ENCODE measurements at places on chromosomes 1 and 21.

- DNase-seq, result no peak
These were observed 5.2 kb upstream of the PIGC start for GRCh38 chr1:172448995-172449584.

DNA sequence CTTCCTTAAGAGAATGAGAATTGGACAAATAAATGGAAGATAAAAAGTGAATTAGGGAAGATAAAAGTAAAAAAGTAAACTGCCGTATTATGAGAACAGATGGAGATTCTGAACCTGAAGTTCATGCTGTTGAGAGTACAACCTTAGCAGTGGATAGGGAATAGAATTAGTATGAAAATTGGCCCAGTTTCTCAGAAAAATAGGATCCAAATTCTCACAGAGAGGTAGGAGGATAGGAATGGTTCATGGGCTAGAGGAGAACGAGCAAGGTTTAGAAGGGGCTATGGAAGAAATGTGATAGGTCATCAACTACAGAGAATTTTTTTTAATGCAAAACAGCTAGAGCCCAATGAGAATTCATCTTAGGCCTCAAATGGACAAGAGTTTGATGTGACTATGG lies 42.3 kb downstream of the COL24A1 start:
- DNase-seq, result no peak

DNA sequence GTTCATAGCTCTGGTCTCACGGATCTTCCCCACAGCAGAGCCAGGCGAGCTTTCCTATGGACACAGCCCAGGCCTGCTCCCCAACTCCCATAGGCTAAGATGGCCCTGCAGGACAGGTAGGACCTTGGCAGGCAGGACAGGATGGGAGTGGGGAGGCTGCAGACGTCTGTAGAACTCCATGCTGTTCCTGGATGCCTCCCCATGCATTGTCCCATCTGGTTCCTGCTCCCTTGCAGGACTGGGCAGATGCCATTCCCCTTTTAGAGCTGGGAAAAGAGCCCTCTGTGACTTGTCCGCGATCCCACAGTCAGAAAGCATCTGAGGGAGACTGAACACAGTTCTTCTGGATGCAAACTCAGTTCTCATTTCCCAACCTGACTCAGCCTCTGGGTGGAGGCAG lies 71.9 kb upstream of the ATP5PO start:
- DNase-seq, result no peak

DNA sequence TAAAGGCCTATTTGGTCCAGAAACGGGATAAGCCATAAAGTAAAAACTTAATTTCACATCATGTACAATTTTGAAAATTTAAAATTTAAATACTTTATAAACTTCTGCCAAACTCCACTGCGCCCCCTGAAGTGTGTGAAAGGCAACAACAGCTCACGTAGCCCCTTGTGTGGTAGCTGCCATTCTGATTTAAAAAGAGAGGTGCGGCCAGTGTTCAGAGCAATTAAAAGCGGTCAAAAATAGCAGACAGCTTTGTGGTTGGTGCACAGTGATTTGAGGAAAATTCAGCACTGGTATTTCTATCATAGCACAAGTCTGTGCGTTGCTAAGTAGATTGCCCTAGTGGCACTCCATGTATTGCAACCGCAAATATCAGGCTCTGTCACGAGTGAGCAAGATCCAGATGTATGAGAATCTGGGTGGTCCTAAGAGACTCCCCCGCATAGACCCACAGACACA lies 122.5 kb downstream of the ATG4C start:
- DNase-seq, result peak; percentile 36

DNA sequence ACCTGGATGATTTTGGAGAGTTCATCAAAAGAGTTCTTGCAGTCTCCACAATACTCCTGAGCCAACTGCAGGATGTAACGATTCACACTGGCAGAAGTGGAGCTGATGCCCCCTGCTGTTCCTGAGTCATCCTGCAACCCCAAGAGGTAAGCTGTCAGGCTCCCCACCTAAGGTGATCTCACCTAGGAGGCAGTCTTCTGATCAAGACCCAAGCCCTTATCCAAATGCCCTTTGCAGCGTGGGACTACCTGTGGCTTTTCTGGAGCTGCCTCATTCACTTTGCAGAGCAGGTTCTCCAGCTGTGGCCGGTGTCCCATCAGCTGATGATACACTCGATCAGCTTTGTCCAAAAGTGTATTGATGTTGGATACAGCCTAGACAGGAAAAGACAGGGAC lies 96.4 kb downstream of the UBR4 start:
- DNase-seq, result no peak

DNA sequence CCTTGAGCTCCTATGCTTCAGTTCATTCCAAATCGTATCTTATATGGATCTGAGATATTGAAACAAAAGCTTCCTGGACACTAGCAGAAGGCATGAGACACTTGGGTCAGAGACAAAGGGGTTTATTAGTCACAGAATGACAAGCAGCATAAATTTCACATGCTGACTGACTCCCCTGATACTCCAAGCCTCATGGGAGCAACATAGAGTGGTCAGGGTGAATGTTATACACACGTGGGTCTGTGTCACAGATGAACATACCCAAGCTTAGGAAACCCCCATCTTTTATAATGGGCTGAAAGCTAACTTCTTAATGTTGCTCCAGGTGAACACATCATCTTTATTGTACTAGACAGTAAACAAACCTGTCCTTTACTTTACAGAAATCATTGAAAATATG lies 599.9 kb upstream of the RGS18 start:
- no peak for DNase-seq

DNA sequence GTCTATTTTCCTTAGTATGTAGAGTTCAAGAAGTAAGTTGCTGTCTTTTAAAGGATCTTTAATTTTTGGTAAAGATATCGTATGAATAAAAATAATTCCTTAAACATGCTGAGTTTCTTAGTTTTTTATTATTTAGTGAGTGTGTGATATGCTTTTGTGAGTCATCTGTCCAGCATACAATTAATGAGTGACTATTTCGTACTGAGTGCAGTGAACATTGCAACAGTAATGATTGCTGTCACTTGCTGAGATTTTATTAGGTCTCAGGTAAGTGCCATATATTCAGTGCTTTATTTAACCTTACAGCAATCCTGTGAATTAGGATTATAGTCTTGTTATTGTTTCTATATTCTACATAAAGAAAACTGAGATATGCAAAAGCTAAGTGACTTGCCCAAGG lies 22.6 kb downstream of the MIGA1 start:
- no peak for DNase-seq

- DNase-seq, result no peak
These were observed 11.0 kb downstream of the CA6 start for GRCh38 chr1:8956461-8957349.

DNA sequence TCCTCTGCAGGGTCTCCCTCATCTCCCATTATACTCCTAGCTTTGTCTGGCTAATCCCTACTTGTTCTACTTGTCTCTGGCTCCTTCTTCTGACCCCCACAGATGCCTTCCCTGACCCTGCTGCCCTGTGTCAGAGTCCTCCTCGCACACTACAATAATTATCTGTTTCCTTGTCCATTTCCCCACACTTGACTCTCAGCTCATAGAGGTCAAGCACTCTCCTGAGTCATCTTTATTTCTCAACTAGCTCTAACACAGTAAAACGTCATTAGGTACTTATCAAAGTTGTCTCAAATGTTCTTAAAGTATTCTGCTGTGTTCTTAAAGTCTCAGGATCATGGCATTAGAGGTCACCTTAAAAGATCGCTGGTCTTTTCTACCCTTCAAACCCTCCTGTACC lies 47.1 kb downstream of the C8A start:
- no peak for DNase-seq

GRCh38 chr1:41622402-41622801 lies 137.9 kb upstream of the EDN2 start:
- no peak for DNase-seq

DNA sequence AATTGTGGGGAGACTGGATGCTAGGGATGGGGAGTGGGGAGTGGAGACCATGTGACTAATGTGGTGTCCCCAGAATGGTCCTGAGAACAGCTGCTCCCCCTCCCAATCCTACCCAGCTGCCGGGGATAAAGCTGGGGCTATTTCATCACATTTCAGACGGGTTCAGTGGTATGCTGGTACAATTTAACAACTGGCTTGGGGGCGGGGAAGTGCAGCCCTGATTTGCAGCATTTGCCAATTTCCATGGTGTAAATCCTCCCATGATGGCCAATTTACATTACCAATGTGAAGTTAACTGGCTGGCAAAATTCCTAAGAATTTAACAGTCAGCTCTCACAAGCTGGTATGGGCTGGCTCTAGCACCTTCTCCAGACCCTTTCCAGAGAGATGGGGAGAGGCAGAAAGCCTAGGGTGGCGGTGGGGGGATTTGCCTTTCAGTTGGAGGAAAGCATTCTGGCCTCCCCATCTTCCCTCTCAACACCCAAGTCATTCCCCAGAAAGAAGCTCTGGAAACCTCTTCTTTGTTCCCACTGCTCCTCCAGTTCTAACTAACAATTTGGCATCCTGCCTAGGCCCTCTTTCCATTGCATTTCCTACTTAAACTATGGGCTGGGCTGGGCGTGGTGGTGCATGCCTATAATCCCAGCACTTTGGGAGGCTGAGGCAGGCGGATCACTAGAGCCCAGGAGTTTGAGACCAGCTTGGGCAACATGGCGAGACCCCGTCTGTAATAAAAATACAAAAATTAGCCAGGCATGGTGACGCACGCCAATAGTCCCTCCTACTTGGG lies 11.3 kb upstream of the ADGRB2 start:
- DNase-seq, result peak; percentile 17

GRCh38 chr21:24456358-24456757 lies 1150.9 kb downstream of the MRPL39 start:
- DNase-seq, result no peak

DNA sequence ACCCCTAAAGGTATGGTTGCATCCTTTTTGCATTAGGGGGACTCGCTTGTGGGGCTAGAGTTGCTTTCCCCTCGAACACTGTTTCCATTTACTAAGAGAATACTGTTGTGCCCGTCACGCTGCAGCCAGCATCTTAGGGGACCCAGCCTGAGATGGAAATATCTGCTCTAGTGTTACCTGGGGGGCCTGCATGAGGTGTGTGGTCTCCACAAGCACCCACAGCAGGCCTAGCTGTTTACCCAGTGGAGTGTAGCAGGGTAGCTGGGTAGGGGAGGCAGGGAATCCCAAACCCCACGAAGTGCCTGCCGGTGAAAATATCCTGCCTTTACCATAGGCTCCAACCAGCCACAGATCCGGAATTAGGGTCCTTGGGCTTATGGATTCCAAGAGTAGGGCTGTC lies 303.6 kb downstream of the PTPRU start:
- DNase-seq, result no peak

GRCh38 chr21:43667191-43667904 lies 8.0 kb downstream of the RRP1B start:
- DNase-seq, result no peak

- DNase-seq, result peak; percentile 39
These were observed 971 bp upstream of the GNG4 start for GRCh38 chr1:235650341-235651169.

GRCh38 chr1:3366126-3367051 lies 88.1 kb upstream of the ARHGEF16 start:
- DNase-seq, result no peak

- DNase-seq, result no peak
These were observed 149.8 kb downstream of the PDE4B start for GRCh38 chr1:65942476-65942875.

DNA sequence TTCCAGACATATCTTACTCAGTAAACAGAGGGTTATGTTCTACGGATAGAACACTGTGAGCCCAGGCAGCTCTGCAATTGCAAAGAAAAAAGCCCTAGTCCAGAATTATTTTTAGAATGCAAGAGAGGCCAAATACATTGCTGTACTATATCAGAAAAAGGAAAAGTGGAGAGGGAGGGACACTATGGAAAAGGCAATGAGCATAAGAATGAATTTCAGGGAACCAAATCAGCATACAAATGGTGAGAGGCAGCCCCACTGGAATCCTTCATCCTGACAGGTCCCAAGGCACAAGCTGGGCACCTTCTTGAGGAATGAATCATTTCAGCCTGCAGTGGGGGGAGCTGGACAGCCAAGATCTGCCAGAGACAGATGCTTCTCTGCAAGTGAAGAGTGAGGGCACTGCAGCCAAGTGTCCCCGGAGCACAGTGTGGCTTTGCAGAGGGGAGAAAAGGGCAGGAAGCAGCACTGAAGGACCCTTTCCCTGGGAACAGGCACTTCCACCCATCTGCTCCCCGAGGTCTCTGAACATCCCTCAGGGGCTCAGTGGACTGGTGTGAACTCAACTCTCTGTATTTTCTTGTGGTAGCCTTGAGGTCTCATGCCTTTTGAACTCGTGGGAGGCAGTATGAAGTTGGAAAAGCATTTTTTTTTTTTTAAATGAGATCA lies 115.6 kb downstream of the XCL2 start:
- DNase-seq, result no peak

DNA sequence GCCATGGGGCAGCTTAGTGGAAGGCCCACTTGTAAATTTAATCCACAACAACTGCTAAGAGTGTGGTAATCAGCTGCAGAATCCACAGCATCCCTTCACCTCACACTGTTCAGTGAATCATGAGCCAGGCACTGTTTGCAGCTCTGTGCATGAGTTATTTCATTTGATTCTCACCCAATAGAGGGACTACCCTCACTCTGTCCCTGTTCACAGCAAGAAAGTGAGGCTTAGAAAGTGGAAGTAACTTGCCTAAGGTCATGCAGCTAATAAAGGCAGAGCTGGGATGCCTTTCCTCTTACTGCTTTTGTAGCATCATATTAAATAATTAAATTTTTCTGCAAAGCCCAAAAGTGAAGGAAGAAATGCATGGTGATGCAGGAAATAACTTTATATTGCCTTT lies 346.5 kb upstream of the PLD5 start:
- DNase-seq, result no peak

DNA sequence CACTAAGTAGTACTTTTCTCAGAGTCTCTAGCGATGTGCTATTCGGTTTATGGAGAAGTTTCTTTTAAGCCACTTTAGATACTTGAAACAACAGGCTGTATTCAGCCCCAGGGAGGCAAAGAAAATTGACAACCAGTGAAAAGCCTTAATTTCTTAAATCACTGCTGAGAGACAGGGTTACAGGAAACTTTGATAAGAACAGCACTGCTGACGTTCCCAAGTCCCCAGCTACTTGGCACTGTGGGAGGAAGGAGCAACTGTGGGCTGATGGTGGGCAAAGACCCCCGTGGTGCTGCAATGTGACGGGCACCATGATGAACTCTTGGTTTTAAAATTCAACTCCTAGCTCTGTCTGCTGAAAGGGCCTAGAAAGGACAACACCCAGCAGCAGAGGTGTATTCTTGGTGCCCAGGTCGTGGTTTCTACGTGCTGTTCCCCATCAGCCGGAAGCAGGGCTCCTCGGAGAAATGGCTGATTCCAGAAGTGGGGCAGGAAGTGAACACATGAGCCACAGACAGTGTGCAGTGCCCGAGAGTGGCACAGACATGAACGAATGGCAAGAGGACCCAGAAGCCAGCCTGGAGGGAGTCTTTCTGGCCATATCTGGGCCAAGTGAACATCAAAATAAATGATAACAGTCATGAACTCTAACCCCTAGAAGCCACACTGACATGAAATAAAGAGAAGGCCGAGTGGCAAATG lies 5.3 kb downstream of the PTTG1IP start:
- no peak for DNase-seq

DNA sequence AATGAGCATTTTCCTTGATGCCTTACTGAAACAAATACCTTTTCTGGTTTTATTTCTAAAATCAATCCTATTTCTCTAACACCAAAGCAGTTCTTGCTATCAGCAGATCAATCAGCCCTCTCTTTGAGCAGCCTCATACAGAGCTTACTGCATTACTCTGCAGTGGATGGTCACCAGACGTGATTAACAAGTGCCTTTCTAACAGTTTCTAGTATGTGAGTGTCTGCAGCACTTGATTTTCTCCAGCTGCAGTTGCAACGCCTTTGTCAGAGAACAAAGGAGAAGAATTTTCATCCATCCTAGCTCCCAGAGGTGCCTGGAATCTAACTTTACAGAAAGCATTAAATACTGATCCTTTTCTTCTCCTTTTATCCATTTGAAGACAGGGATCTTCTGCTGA lies 177.3 kb upstream of the SGIP1 start:
- no peak for DNase-seq
